Stimulated activated CD8-positive, alpha-beta memory T cell treated with anti-CD3 and anti-CD28 coated beads, Interleukin-7, amount 100 ng/mL, for 4 hours (primary cell): ENCODE measurements at places on chromosomes 7 and 10.

DNA sequence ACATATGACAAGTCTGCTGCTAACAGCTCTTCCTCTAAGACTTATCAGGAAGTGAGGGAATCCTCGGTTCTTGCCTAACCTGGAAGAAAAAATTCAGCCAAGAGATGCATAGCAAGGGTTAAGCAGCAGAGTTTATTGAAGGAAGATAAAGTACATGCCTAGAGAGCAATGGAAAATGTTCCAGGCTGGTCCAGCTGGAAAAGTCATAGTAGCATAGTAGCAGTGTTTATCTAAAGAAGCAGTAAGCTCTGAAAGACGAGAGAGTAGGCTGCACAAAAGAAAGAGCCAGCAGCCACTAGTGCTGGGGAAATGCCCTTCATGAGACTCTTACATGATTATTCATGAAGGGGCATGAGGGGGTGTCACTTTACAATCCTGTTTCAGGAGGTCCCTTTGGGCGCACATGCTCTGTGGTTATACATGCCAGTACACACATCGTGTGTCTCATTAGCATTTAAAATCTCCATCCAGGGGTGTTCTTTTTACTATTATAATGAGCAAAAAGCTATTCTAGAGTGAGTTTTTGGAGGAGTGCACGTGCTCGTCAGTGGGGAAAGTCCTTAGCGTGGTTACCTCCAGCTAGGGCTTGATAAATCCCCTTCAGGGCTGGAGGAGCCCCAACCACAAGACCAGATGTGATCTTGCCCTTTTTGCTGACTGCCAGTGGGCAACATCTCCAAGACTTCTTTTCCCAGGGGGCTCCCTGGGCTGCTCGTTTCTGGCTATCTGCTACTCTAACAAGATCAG, 716.1 kb downstream of the PARD3 start:
- DNase-seq: no peak

DNA sequence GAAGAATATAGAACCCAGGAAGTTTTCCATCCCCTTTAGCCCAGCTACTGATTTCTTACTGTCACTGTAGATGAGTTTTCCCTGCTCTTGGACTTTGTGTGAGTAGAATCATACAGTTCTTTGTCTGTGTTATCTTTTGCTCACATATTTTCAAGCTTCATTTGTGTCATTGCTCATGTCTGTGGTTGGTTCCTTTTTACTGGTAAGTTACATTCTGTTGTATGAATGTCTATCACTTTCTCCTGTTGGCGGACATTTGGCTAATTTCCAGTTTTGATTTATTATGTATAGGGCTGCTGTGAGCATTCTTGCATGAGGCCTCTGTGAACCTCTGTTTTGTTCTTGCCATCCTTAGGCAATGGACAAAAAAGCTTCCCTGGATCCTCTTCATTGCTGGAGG, 5.3 kb downstream of the GLRX3 start:
- no peak for DNase-seq

DNA sequence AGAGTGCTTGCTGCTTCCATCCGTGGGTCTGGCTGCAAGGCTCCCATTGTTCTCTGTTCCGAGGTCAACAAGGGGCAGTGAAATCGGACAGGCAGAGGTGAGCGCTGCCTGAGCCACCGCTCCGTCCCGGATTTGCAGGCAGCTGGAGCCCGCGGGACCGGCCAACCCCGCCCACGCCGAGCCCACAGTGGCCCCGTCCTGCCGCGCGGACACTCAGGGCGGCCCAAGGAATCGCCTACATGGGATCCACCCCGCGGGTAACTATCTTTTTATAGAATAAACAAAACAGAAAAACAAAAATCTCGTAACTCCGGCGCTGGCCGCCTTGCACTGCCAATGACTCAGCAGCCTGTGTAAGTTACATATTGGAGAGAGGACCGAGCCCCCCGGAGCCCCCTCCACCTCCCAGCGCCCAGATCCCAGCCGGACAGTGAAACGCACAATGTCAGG, 1.9 kb downstream of the BNIP3 start:
- DNase-seq: no peak

DNA sequence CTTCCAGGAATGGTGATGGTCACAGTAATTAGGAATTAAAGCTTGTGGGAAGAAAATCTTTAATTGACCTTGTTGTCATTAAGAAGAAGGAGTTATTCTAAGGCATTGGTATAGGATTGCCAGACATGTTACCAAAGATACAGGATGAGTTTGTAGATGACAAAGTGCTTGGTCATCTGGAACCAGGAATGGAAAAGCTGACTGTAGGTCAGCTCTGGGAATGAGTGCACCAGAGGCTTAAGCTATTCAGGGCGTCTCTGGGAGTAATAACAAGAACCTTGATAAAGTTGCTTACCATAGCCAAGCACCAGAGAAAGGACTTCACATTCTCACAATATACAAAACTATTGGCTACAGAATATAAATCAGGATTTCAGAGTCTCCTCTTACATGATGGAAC, 89.0 kb downstream of the PHTF2 start:
- DNase-seq: no peak

GRCh38 chr7:153522261-153522660, 529.9 kb upstream of the DPP6 start:
- no peak for DNase-seq

GRCh38 chr10:4333459-4333894, 492.5 kb upstream of the AKR1E2 start:
- DNase-seq: no peak

DNA sequence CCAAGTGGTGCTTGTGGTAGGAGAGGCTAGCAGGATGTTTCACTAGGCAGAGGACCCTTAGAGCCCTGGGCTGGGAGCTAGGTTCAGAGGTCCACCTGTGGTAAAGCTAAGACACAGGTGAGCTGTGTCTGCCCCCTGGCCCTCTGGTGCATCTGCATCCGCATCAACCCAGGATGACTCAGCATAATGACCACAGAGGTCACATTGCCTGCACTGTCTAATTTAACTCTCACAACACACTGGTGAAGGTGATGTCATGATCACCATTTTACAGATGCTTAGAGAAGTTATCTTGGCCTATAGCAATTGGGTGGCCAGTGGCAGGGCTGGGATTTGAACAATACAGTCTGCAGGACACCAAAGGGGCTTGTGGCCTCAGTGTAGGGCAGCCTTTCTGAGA, 33.1 kb downstream of the HABP2 start:
- no peak for DNase-seq

- no peak for DNase-seq
These were observed 211.3 kb downstream of the CXCL12 start for GRCh38 chr10:44173608-44173894.

DNA sequence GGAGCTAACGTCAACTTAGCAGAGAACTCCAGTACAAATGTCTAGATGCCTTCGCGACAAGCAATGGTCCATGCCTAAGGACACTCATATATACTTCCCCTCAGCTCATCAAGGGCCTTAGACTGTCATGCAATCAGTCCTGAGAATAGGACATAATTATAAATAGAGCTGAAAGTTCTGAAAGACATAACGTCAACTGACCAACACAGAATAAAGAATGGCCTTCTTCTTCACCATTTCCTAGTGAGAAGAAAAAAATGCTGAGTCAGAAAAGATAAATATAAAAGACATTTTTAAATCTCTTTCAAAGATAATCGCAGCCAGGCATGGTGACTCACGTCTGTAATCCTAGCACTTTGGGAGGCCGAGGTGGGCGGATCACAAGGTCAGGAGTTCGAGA, 83.2 kb downstream of the ARMH3 start:
- no peak for DNase-seq

- DNase-seq: no peak
These were observed 14.4 kb upstream of the RBM20 start for GRCh38 chr10:110629680-110630191.

DNA sequence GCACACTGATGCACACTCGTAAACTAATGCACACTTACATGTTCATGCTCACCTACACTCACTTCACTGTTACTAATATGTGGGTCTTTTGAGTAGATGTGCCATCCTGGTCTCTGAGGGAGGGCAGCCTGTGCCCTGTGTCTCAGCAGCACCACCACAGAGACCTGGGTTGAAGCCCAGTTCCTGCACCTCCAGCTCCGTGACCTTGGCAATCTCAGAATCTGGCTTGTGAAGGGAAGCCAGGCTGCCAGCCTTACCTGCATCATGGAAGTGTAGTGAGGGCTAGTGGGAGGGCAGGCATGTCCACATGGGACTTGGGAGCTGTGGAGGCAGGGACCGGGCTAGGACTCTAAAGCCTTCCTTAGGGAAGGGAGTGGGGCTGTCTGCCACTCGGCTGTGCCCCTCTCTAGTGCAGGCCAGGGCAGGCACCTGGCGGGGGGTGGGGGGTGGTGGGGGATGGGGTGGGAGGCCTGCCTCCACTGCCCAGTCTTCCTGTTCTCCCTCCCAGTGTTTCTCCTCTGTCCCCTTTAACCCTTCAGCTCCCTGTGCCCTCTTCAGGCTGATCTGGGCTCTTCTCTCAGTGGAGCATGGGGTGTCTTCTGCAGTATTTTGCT, 8.1 kb downstream of the ADCY1 start:
- DNase-seq: no peak

GRCh38 chr10:88386821-88387773, 196.0 kb downstream of the RNLS start:
- no peak for DNase-seq

DNA sequence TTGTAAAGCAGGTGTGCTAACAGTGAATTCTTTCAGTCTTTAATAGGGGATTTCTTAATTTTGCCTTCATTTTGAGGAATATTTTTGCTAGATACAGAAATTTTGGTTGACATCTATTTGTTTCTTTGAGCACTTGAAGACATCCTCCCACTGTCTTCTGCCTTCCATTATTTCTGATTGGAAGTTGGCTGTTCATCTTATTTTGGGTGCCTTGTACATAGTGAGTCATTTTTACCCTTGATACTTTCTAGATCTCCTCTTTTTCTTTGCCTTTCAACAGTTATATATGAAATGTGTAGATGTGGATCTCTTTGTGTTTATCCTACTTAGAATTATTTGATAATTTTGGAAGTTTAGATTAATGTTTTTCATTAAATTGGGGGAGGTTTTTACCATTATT, 631.0 kb downstream of the AUTS2 start:
- DNase-seq: no peak

GRCh38 chr10:90816466-90816865, 41.4 kb downstream of the HTR7 start:
- DNase-seq: no peak

DNA sequence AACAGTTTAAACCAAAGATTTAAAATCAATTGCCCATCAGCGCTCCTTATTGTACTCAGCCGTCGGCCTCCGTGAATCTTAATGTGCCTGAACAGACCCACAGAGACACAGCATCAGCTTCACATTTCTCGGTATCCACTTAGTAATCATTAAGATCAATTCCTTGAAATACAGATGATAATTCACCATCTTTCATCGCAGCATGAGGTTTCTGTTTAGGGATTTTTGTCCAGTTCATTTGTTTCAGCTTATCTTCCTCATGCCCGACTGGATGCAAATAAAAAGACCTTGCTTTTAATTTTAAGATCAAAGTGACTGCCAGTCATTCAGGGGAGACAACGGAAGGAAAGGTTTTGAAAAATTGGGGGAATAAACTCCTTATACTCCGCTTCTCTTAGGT, 207.8 kb downstream of the WDR37 start:
- DNase-seq: no peak

DNA sequence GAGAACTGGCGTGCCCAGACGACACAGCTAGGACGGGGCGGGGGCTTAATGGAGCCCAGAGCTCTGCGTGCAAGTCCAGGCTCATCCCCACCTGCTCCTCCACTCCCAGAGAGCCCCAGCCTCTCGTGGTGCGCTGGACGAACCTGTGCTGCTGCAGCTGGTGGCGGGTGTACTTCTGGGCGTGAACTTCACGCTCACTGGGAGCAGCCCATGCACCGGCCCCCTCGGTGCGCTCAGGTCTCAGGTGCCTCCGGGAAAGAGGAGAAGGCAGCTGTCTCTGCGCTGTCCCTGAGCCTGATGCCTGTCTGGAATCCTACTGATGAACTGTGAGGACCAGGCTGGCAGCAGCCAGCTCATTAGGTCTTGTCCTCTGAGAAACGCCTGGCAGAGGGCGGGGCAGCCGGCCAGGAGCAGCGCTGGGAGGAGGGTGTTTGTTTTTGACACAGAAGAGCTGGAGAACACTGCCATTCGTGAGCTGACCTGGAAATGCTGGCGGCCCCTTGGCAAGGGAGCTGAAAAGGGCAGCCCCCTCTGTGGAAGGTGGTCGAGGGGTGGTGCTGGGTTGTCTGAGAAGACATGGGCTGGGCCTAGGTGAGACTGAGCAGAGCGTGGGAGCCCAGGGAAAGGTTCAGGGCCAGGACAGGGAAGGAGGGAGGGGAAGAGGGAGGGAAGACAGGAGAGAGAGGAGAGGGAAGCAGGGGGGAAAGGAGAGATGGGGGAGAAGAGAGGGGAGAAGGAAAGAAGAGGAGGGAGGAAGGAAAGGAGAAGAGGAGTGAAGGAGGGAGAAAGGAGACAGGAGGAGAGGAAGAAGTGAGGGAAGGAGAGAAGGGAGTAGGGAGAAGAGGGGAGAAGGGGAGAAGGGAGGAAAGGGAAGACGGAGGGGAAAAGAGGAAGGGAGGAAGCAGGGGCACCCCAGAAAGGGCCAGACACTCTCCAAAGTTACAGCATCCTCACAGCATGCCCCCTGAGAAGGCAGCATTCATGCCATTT, 53.5 kb upstream of the TNS3 start:
- DNase-seq: no peak

DNA sequence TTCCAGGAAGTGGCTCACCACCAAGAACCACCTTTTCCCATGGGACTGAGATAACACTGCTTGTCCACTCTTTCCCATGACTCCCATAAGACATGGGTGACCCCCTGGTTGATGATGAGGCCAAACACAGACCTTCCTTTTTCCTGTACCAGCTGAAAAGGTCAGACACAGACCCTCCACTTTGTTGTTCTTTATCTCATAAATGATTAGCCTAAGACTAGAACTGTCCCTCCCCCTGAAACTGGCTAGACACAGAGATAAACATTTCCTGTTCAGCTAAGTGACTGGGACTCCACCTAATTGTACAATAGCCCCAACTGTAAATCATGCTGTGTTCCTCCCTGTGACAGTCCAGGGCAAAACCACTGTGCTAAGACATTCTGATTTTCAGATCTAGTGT, 8.2 kb upstream of the NRG3 start:
- no peak for DNase-seq

DNA sequence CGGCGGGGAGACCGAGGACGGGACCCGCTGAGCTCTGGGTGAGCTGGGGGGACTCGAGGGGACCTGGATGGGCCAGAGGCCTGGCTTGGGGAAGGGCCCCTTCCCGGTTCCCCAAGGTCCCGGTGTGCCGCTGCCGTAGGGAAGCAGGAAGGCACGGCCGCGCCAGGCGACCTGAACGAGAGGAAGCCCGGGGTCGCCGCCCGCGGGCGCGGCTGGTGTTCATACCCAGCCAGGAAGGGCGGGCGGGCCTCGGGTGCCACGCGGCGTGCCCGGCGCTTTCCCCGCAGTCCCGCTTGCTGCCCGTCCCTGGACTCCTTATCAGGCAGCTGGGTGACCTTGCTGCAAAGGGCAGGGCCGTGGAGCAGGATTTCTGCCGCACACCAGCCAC, 38.0 kb downstream of the ZNF777 start:
- DNase-seq: no peak

DNA sequence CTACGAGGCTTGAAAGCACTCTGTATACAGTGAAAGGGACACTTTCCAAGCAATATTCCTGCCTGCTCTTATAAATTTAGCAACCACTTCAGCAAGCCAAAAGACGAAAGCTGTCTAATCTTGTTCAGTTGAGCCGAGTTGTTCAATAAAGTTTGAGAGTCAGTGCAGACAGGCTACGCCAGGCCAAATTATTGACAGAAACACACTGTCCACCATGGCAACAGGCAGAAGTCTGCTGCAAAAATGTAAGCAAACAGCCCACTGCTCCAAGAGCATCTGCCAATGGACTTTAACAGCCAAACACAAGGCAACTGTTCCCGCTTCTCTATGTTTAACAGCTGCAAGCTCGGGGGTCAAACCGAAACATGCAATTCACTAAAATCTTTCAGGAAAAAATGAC, 85.7 kb downstream of the GLI3 start:
- DNase-seq: no peak
